ENCODE measurements at places on chromosomes 5 and 9.

- no peak for DNase-seq
Observed at GRCh38 chr5:18220631-18221030, 586.4 kb downstream of the TAF11L14 start.

DNA sequence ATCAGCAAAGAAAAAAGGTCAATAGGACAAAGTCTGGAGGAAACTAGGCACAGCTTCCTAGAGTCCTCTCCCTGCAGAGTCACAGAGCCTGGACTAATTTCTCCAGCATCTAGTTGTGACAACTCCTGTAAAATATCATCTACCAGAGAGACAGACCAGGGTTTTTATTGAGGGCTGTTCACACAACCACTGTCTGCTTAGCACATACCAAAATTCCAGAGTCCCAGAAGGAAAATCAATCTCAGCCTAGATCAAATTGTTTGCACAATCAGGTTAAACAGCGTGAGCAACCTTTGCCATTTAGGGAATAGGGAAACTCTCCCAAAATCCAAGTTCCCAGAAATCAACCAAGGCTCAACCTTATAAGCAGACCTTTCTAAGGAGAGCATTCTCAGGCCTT, 190.3 kb downstream of the SYK start:
- no peak for DNase-seq

GRCh38 chr5:77186652-77187370, 23.7 kb upstream of the PDE8B start:
- no peak for DNase-seq

GRCh38 chr9:17739022-17739421, 160.2 kb downstream of the SH3GL2 start:
- DNase-seq: no peak

DNA sequence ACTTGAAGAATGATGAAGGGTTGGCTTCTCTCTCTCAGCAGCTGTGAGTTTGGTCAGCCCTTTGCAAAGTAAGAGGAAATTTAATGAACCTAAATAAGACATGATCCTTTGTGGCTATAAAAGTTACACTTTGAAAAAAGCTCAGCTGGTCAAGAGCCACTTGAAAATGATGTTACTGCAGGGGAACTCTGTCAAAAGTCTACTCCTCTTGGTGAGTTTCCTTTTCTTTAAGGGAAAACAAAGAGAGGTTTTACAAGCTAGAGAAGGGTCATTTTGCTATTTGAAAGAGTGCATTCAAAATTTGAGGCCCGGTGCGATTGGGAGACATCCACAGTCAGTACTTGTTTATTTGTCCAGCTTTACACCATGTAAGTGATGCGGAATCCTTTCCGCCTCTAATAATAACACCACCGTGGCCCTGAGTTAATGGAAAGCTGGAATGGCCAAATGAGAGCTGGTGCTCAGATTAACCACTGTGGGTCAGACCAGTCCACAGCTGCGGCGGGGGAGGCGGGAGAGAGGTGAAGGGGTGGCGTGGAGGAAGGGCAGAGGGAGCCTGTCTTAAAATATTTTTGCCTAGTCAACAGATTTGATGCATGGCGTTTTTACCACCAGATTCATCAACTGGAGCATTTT, 404.0 kb downstream of the TLE4 start:
- no peak for DNase-seq

- DNase-seq: no peak
Observed at GRCh38 chr9:17970277-17970676, 391.4 kb downstream of the SH3GL2 start.

DNA sequence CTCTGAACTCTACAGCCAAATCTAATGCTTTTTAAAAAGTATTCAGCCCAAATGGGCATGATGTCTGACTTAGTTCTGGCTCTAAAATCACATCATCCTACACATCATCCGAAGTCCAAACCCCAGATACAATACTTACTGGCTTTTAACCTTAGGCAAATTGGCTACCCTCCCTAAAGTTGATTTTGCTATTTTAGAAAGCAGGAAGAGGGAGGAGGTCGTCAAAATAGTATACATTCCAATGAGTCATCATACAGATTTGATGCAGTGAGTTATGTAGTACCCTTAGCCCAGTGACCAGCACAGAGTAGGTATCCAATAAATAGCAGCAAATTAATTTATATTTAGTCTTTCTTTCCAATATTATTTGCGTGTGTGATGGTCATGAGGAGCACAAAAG, 582.0 kb upstream of the TUSC1 start:
- no peak for DNase-seq

GRCh38 chr5:107455111-107455544, 215.6 kb downstream of the EFNA5 start:
- no peak for DNase-seq

DNA sequence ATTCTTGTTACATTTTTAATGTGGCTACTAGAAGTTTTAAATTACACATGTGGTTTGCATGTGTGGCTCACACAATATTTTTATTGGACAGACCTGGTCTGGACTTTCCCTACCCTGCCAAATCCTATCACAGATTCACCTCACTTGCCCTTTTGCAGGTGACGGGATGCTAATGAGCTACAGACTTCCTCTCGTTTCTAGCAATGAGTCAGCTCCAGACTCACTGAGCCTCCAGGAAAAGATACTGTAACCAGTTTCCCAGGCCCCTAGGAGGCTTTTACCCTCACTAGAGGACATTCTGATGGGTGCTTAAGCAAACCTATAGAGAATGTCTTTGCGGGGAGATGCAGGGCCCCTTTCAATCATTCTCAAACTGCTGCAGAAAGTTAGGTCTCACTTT, 135.4 kb downstream of the WDR41 start:
- no peak for DNase-seq

GRCh38 chr5:66906021-66906420, 290.6 kb downstream of the CD180 start:
- no peak for DNase-seq

DNA sequence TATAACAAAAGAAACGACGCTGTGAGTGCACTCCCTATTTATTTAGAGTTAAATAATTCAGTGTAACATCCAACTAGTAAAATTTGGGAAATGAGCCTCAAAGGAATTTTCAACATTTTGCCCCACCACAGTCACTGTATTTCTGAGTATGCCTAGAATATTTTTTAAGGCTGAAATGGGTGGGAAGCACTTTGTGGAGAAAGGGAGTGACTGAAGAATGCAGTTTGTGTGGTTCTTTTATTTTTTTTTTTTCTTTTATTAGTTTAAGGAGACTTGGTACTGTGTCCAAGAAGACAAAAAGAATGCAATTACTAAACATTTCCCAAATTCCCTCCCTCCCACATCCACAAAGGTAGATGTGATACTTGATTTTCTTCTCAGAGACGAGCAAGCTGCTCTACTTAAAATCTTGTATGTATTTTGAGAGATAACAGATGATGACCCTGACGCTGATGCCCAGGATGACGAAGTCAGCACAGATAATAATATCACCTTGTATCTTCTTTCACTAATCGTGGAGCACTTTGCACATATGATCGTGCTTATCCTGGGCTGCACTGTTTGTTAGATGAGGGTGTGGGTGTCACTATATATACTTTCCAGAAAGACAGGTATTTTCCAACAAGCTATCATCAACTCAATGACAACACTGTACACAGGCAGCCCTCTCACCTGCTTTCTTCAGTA, 586.3 kb downstream of the RAB3C start:
- no peak for DNase-seq

DNA sequence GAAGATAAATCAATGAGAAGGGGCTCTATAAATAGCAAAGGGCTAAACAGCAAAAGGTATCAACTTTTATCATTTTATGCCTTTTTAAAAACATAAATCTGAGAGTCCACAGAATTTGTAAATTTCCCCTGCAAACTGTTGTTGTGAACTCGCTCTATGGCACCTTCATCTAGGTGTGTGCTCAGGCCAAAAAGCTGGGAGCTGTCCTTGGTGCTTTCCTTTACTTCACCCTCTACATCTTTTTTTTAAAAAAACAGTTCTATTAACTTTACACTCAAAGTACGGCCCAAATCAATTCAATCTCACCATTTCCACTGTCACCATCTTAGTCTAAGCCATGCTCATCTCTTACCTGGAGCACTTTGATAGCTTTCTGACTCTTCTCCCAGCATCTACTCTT, 108.2 kb upstream of the GPR151 start:
- DNase-seq: no peak

DNA sequence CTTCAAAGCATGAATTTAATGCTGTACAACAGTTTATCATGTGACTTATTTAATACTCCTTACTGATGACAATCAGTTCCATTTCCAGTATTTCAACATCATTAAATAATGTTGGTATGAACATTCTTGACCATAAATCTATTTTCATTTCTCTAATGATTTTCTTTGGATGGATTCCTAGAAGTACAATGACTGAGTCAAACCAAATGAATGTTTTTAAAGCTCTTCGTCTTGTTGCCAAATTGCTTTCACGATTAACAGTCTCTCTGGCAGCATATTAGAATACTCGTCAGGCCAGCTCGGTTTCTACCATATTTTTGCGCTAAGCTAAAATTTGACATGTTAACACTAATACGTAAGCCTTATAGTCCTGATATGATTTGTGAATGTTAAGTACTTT, 197.0 kb downstream of the TRPM3 start:
- DNase-seq: no peak

GRCh38 chr5:115321309-115321708, 24.9 kb upstream of the CCDC112 start:
- no peak for DNase-seq

DNA sequence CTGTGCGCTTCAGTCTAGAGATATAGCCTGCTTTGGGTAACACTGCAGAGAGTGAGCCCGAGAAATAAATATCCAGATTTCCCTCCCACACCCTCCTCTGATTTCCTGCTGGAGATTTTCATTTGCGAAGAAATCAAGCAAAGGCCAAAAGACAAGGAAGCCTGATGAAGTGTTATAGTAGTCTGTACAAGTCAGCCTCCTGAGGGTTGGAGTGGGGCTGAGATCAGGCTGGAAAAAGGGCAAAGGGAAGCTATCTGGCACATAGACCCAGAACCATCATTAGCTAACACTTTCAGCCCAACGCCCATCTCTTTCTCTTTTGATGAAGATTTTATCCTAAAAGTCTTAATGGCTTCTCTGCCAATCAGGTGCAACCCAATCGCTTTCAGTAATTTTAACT, 154.6 kb upstream of the SLC44A1 start:
- no peak for DNase-seq

DNA sequence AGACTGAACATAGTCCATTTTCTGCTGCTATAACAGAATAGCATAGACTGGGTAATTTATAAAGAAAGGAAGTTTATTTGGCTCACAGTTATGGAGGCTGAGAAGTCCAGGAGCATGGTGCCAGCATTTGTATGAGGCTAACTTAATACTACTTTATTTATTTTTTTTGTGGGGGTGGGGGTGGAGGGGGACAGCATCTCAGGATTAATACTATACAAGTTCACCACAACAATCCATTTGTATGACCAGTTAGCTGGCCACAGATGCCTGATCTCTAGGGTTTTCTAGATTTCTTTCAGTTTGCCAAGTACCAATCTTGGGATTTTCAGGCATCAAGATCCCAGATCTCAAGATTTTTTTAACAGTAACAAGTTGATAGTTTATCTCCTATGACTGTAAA, 20.3 kb downstream of the ANGPTL2 start:
- DNase-seq: no peak

GRCh38 chr5:121429761-121430160, 421.9 kb upstream of the FTMT start:
- no peak for DNase-seq

- DNase-seq: peak; percentile 84
Observed at GRCh38 chr5:73296772-73297171, 123.8 kb downstream of the TMEM174 start.

GRCh38 chr9:23596913-23597634, 229.0 kb downstream of the ELAVL2 start:
- DNase-seq: no peak

GRCh38 chr5:81506900-81507588, 113.1 kb upstream of the ACOT12 start:
- peak; percentile 94 for DNase-seq

GRCh38 chr5:143229896-143230675, 173.4 kb downstream of the NR3C1 start:
- DNase-seq: no peak

- no peak for DNase-seq
Observed at GRCh38 chr9:100498592-100498991, 25.6 kb downstream of the TMEFF1 start.

DNA sequence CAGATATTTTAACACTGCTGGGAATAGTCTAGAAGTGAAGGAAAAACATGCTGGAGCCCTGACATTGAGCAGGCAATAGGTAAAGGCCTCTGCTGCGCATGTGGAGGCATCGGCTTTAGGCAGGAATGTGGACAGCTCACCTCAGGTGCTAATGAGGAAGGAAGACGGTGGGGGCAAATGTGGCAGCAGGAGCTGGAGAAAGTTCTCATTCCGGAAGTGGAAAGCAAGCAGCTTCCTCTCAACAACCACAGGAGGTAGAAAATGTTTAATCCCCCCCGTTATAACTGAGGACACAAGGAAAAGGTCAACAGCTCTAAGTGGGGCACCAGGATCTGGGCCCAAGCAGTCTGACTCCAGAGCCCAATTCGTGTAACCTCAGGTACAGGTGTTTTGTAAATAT, 7.6 kb upstream of the RPS14 start:
- no peak for DNase-seq

- DNase-seq: no peak
Observed at GRCh38 chr9:108479989-108480652, 375.7 kb downstream of the ACTL7B start.

DNA sequence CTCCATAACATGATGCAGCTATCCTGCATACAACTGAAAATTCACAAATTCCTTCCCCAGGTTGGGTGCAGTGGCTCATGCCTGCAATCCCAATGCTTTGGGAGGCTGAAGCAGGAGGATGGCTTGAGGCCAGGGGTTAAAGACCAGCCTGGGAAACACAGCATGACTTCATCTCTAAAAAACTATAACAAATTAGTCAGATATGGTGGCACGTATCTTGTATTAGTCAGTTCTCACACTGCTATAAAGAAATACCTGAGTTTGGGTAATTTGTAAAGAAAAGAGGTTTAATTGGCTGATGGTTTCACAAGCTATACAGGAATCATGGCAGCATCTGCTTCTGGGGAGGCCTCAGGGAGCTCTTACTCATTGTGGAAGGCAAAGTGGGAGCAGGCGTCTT, 56.4 kb upstream of the DAPK1 start:
- no peak for DNase-seq

DNA sequence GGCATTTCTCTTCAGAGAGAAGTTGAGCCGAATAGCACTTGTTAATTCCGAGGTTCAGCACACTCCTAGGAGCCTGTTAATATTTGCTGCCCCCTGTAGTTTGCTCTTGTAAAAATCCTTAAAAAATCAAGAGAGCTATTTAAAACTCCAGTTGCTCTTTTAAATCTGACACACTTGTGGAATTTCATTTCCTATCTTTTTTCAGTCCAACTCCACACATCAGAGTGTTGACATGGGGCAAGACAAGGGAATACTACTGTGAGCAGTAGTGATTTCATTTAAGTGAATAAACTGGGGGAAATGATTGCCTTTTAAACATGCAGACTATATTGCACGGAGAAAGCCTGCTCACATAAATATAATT, 1096.3 kb upstream of the DMAC1 start:
- DNase-seq: peak; percentile 71
